ENCODE measurements at places on chromosomes 2 and 18. TPM values are rescaled to one million over a fixed set of nuclear protein-coding genes. Genes with fewer than 3 reads are reported as not detected.
A peak's percentile ranks its signal among the peaks of the same experiment; 100 is the strongest.

Gene HOXD1
- total RNA-seq, result not detected

DNA sequence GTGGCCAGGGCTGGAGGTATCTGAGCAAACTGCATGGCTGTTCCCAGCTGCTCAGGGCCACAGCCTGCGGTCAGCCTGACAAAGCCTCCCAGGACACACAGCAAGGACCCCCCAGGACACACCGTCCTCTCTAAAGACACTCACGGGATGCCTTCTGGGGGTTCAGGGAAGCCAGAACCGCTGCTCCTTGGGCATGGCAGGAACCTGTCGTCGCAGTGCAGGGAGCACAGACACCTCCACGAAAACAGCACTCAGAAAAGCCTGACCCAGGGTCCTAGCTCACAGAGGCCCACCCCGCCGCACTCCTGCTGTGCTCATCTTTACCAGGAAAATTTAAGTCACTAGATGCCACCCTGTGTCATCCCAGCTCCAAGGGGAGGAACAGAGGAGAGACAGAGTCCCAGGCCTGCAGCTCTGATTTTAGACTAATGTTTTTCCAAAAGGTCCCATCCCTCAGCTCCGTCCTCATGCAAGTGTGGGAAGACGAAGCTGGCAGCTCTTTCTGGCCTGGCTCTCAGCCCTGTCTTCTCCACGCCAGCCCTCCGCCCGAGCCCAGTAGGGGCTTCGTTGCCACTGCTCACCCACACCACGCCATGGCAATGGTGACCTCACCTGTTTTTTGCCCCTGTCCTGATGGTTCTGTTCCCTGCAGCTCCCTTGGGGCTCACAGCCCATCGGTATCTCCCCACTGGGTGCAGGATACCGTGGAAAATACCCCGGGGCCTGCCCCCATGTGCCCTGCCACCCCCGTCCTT lies 23.9 kb upstream of the SLC66A3 start:
- peaks cover 24% of the 10 kb centered on the region for H3K4me1 ChIP-seq
- no peak for DNase-seq
- H3K4me3 ChIP-seq, result no peak overlapping the region

Gene CSRNP3
- total RNA-seq, result 0.87 TPM

Gene FIGN
- 6.6 TPM for total RNA-seq

Gene LYG2
- not detected for total RNA-seq

DNA sequence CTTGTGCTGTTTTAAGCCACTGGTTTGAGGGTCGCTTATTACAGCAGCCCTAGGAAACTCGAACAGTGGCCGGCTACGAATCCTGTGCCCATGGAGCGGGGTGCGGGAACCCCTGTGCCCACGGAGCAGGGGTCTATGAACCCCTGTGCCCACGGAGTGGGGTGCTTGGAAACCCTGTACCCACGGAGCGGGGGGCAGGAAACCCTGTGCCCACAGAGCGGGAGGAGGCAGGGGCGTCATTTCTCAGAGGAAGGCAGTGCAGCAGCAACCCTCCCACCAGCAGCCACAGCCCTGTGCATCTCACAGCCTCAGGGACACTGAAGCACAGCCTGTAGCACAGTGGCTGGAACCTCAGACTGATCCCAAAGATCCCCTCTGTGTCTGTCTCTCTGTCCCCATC lies 34.2 kb upstream of the GPC1 start:
- H3K27ac ChIP-seq, result no peak overlapping the region
- H3K36me3 ChIP-seq, result no peaks in the 10 kb centered on the region
- peak; percentile 20 for DNase-seq
- no peak overlapping the region for H3K4me3 ChIP-seq

Gene LINC00305
- not detected for total RNA-seq

GRCh38 chr2:38076710-38077430 lies 919 bp upstream of the CYP1B1 start:
- peaks cover 43% of the 10 kb centered on the region for H3K4me1 ChIP-seq
- H3K27me3 ChIP-seq, result peaks cover 31% of the 10 kb centered on the region
- DNase-seq, result peak; percentile 70
- H3K27ac ChIP-seq, result peak overlapping the region; percentile 79
- peak overlapping the region; percentile 55 for H3K4me3 ChIP-seq

Gene CIB4
- not detected for total RNA-seq

Gene ATOH8
- 19.4 TPM for total RNA-seq

DNA sequence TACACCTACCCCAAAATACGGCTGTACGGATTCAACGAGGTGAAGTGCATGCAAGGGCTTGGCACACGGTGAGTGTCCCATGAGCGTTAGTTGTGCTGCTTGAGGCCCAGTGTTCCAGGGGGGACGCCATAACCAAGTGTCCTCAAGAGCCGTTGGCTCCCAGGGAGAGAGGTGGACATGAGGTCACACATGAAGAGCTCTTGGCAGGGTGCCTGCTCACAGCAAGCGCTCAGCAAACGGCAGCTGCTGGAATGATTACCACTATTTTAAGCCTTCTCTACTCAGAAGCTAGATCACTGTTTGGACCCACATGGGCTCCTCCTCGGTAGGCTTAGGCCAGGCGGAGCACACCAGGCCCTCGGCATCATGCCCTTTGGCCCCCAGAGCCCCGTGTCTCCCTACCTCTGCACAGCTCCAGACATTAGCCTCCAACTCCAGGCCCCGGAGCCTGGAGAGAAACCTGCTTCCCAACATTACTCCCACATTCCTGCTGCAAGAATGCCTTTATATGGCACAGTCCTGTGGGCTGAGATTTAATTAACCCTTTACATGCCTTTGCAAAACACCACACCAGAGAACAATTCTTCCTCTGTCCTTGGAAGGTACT lies 68.4 kb upstream of the PPP1CB start:
- peak overlapping the region; percentile 28 for H3K27ac ChIP-seq
- peak; percentile 83 for DNase-seq
- H3K4me1 ChIP-seq, result peaks cover 23% of the 10 kb centered on the region
- H3K27me3 ChIP-seq, result no peaks in the 10 kb centered on the region
- H3K36me3 ChIP-seq, result no peaks in the 10 kb centered on the region

GRCh38 chr2:207902821-207903220 lies 122.5 kb downstream of the PLEKHM3 start:
- H3K27ac ChIP-seq, result no peak overlapping the region
- H3K4me1 ChIP-seq, result no peaks in the 10 kb centered on the region
- no peak overlapping the region for H3K4me3 ChIP-seq
- H3K27me3 ChIP-seq, result no peaks in the 10 kb centered on the region

Gene MAP3K20
- total RNA-seq, result 9.3 TPM

- H3K4me1 ChIP-seq, result no peaks in the 10 kb centered on the region
- no peak overlapping the region for H3K4me3 ChIP-seq
- H3K27ac ChIP-seq, result no peak overlapping the region
- no peak for DNase-seq
- no peaks in the 10 kb centered on the region for H3K36me3 ChIP-seq
- H3K27me3 ChIP-seq, result no peaks in the 10 kb centered on the region
These were observed 695.6 kb downstream of the TSN start for GRCh38 chr2:122451040-122451439.

Gene SP5
- 5.8 TPM for total RNA-seq

Gene COBLL1
- 129 TPM for total RNA-seq

DNA sequence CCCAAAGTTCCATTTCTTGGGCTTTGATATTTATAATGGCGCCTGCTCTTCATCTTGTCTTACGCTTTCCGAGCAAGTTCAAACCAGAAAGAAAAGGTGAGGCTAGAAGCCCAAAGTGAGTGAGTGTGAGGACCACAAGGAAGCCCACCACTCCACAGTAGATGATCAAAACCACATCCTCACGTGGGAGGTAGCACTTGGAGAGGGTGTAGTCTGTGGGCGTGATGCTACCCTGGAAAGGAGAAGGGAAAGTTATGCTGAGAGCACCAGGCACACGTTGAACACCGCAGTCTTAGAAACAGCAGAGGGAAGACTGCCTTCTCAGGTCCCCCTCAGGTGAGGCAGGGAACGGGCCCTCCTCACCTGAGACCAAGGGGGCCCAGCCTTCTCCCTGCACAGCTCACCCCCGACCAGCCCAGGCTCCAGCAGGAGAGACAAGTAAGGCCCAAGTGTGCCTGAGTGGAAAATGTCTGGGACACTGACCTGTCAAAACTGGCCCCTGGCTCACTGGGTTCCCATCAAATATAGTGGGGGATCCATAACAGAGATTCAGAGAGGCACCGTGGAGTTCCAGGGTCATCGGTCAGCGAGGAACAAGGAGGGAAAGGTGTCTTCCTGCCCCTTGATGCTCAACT lies 23.6 kb downstream of the MPPE1 start:
- no peak overlapping the region for H3K4me3 ChIP-seq
- no peak for DNase-seq
- H3K4me1 ChIP-seq, result no peaks in the 10 kb centered on the region
- peaks cover 87% of the 10 kb centered on the region for H3K36me3 ChIP-seq

DNA sequence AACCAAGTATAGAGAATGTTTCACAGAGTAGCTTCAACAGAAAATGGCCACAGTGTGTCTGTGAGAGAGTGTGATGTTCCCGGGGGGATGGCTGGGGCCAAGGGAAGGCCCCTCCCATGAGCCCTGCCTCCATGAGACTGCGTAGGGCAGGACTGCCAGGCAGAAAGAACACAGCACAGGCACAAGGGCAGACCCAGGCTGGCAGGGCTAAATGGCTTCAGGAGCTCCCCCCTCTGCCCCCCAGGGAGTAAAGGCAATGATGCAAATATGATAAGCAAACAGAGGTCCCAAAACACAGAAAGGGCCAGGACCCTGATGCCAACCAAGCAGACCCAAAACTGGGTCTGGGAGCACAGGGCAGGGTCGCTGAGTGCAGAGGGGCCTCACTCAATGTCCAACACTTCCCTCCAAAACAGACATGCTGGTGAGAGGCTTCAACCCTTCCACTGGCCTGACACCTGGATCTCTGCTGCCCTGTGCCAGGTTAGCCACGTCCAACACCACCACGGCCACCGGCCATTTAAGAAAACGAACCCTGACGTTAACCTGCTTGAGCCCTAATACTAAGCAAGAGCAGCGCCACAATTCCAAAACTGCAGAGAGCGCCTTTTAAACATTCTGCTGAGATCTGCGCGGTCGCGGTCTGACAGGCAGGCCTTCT lies 90.3 kb downstream of the HDAC4 start:
- peak; percentile 20 for DNase-seq
- peaks cover 85% of the 10 kb centered on the region for H3K4me1 ChIP-seq
- H3K4me3 ChIP-seq, result no peak overlapping the region
- peaks cover 4% of the 10 kb centered on the region for H3K36me3 ChIP-seq
- no peaks in the 10 kb centered on the region for H3K27me3 ChIP-seq

Gene ASB18
- total RNA-seq, result not detected

GRCh38 chr18:1253827-1254226 lies 349.2 kb downstream of the ADCYAP1 start:
- H3K4me3 ChIP-seq, result no peak overlapping the region
- H3K36me3 ChIP-seq, result no peaks in the 10 kb centered on the region
- no peaks in the 10 kb centered on the region for H3K27me3 ChIP-seq
- no peaks in the 10 kb centered on the region for H3K4me1 ChIP-seq
- no peak for DNase-seq

Gene ACOXL
- not detected for total RNA-seq

Data from stomach (tissue), 19 donors.